ENCODE measurements at places on chromosomes 2 and 18.
A peak's percentile ranks its signal among the peaks of the same experiment; 100 is the strongest.

- DNase-seq, result no peak
These were observed 279.8 kb downstream of the CELF4 start for GRCh38 chr18:37285825-37286224.

DNA sequence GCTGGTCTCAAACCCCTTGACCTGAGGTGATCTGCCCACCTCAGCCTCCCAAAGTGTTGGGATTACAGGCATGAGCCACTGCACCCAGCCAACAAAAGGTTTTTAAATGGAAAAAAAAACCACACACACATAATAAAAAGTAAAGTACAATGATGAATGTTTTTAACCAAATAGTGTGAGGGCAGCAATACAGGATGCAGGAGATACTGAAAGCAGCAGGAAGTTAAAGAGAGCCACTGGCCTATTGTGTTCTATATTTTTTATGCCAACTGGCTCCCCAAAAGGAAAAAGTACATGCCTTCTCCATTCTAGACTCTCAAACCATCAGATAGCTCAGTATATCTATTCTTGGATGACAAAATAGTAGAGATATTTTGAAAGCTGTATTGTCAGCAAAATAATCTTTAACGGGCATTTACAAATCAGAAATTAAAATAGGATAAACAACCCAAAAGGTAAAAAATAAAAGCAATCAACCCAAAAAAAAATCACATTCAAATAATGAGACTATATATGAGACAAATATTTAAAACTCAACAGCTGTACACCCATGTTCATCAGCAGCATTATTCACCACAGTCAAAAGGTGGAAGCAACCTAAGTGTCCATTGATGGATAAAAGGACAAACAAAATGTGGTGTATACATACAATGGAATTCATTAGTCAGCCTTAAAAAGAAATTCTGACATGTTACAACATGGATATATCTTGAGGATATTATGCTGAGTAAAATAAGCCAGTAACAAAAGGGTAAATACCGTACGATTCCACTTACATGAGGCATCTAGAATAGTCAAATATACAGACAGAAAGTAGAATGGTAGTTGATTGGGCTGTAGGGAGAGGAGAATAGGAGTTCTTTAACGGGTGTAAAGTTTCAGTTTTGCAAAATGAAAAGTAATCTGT is 26.2 kb downstream of the GPATCH11 start:
- no peak for DNase-seq

- DNase-seq, result no peak
These were observed 183.1 kb downstream of the PTPRM start for GRCh38 chr18:7750095-7750663.

GRCh38 chr2:12709207-12709522 is 7.6 kb upstream of the TRIB2 start:
- no peak for DNase-seq

DNA sequence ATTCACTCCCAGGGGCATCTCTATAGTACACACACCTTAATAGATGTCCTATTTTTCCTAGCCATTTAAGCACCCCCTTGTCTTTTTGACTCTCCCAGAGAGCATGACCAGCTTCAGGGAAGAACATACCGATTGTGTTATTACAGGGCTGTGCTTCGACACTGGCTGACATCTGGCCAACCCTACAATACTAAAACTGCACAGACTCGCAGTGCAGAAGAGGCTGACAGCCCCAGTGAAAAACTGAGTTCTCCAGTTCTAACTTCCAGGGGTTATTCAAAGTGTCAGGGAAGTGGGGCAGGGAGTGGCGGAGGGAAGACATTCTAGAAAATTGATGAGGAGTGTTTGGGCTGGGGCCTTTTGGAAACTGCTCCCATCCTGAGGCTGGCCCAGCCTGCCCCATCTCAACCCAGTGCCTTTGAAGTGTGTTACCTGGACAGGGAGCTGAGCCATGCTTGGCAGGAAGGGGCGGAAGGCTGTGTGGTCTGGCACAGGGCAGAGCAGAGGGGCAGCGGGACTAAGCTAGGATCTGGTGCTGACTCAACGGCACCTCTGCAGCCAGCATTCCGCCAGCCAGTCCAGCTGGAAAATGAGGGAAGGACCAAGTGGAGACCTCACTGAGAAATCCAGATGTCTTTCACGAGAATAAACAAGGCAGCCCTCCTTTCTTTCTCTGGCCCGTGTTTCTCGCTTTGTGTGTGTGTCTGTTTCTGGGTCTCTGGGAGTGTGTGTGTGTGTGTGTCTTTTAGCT is 15.4 kb upstream of the IGFBP5 start:
- DNase-seq, result no peak

GRCh38 chr2:146853741-146854444 is 990.9 kb upstream of the ACVR2A start:
- DNase-seq, result no peak

DNA sequence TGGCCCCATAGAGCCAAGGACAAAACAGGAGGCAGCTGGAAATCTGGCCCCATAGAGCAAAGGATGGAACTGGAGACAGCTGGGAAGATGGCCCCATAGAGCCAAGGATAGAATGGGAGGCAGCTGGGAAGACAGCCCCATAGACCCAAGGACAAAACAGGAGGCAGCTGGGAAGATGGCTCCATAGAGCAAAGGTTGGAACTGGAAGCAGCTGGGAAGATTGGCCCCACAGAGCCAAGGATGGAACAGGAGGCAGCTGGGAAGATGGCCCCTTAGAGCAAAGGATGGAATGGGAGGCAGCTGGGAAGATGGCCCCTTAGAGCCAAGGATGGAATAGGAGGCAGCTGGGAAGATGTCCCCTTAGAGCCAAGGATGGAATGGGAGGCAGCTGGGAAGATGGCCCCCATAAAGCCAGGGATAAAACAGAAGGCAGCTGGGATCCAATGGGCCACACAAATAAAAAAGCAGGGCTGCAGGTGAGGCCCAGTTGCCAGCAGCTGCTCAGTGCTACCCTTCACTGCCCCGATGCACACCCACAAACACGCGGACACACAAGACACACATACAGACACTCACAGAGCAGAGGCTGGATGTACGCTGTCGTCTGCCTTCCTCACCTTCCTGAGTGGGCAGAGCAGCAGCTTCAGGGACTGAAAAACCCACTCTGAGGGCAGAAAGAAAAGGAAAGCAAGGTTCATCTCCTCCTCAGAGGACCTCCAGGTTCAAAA is 505.4 kb upstream of the MYT1L start:
- DNase-seq, result no peak

GRCh38 chr18:36700955-36701354 is 127.8 kb downstream of the TPGS2 start:
- no peak for DNase-seq

DNA sequence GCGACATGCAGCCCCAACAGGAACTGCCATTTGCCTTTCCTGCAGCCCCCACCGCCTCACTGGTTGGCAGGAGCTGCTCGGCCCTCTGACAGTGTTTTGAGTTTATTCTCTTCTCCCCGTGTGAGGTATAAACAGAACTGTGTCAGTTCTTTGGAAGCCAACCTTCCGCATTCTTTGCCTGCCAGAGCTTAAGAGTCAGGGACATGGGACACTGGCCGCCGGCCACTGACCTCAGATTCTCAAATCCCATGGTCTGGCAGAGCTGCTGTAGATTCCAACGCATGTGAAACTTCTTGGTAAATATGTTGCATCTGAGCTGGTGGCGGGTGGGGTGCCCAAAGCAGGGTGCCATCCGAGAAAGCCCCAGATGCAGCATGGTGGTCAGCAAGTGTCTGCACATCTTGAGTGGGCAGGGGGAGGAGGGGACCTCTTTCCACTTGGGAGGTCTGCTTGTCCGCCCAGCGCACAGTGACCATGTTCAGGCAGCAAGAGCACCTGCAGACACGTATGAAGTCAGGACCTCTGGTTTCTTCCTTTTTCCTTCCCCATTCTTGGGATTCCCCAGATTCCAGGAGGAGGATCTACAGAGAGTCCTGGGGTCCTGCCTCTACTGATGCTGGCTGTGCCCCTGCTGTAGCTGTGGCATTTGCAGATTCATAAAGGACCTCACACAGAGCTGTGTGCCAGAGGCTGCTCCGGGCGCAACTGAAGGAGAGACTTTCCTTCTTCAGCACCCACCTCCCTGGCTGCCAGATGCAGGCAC is 23.8 kb downstream of the ASB18 start:
- no peak for DNase-seq

- no peak for DNase-seq
These were observed 43.0 kb downstream of the FBXO48 start for GRCh38 chr2:68423966-68424650.

DNA sequence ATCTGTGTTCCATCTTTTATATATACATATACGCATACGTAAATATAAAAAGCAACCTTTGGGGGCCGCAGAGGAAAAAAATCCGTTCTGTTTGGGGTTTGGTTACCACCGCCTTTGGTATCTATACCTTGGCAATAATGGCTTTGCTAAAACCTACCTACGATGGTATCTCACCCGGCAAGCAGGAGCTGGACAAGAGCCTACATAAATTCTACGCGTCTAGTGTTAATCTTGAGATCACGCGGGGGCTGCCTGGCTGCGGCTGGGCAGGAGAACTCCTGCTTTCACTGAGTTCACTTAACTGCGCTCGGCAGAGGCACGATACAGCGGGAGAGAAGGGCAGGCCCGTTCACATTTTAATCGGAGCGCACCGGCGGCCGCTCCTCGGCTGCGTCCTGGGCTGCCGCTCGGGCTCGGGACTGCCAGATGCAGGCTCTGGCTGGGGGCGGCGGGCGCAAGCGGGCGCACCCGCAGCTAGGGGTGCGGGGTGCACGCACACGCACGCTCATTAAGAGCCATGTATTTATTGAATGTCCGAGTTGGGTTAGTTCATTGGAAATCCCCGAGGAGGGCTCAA is 1.7 kb upstream of the POU3F3 start:
- DNase-seq, result peak; percentile 58

DNA sequence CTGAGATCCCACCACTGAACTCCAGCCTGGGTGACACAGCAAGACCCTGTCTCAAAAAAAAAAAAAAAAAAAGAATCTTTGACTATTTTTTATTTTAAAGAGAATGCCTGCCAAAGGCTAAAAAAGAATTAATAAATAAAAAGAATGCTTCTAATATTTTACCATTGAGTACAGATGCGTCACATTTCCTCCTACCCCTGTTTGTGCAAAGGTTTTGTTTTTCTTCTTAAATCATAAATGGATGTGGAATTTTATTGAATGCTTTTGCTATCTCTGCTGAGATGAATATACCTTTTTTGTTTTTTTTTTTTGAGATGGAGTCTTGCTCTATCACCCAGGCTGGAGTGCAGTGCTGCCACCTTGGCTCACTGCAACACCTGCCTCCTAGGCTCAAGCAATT is 22.8 kb downstream of the CYBRD1 start:
- DNase-seq, result no peak

DNA sequence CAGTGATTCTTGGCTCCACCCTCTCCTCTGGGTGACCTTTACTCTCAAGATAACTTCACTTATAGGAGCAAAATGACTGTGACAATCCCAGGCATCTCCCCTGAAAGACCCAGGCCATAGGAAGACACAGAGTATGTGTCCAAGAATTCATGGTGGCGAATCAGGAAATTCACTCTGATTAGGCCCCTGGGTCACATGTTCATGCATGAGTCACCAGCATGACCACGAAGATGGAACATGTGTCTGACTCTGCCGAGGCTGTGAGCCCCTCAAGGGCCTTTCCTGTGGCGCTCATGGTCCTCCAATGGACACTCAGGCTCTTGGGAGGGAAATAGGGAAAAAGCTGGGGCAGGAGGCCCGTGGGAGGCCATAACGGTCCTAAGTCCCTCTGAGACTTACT is 74.0 kb upstream of the TEX51 start:
- no peak for DNase-seq

DNA sequence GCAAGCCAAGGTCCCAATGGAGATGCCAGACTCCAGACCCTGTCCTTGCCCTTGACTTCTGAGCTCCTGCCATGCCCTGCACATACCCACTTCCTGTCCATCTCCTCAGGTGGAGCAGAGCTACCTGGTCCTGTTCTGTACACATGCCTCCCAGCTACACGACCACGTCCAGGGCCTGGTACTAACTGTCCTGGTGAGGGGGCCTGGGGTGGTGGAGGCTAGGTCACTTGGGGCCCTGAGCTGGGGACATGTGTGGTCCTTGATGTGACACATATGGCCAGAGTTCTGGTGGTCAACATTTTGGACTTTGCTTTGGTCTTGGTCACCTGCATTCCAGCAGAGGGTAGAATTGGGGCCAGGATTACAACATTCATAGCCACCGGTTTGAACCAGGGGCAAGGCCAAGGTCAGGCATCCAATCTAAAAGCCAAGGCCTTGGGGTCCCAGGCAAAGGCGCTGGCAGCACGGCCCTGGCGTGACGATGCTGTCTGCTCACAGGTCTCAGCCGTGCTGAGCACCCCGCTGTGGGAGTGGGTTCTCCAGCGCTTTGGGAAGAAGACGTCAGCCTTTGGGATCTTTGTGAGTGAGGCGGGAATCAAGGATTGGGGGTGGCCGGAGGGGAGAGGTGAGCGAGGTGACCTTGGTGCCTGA is 12.6 kb downstream of the MFSD2B start:
- DNase-seq, result no peak

GRCh38 chr2:74119339-74119738 is 28.4 kb downstream of the BOLA3 start:
- no peak for DNase-seq

- DNase-seq, result no peak
These were observed 159.3 kb upstream of the STK17B start for GRCh38 chr2:196330645-196331044.

DNA sequence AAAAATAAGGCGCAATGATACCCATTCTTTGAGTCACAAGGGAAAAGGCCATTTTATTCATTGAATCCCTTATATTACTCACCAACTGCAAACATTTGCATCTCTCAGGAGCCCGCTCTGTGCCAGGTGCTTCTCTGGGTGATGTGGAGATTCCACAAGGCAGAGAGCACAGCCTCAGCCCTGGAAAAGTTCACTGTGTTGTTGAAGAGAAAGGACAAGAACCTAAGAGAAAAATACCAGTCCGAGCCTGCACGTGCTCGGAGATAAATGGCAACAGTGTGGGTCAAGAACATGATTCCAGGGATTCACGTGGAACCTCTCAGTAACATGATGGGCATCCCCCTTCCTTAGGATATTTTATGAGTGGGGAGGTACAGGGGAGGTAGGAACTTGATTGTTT is 11.8 kb downstream of the GNAL start:
- no peak for DNase-seq

DNA sequence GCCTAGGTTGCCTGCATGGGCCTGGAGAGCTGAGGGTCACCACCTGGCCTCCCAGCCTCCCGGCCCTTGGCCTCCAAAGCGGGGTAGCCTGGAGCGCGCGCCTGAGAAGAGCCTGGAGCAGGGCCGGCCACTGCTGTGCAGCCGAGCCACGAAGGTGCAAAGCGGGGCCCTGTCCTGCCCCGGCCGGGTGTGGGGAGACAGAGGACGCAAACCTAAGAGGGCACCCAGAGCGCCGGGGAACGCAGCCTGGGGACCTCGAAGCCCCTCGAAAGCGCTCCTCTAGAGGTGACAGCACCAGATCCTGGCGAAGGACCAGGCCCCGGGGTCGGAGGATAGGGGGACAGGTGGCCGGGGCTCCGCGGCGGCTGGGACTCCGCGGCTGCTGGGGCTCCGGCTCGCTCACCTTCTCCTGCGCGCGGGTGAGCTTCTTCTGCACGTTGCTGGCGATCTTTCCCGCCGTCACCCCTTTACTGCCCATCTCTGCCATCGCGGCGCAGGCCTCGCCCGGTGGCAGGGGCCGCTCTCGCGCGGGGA is 430 bp downstream of the BIN1 start:
- peak; percentile 49 for DNase-seq

All from nephron progenitor cell (in vitro differentiated cells).